Activated T-helper 1 cell treated with Interleukin-2 at 50 U/mL for 16 hours (primary cell): ENCODE measurements at places on chromosomes 1 and 21.

GRCh38 chr21:39690454-39690853 lies 54.5 kb upstream of the IGSF5 start:
- DNase-seq = no peak

- DNase-seq = no peak
Observed at GRCh38 chr1:221832151-221832550, 90.3 kb upstream of the DUSP10 start.

DNA sequence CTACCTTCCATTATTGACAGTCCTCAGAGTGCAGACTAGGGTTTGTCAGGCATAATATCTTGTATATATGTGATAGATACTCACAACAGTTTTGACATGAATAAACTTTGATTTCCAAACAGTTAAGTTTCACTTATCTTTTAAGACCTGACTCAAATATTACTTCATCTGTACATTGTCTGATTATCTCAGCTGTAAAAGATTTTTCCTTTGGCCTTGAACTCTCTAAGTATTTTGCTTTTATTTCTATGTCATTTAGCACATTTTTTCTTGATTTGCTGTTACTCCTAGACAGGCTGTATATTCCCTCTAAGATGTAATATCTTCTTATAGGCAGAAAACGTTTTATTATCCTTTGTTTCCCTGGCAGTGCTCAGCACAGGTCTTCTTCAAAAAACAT lies 65.6 kb upstream of the DMRTA2 start:
- DNase-seq = no peak

DNA sequence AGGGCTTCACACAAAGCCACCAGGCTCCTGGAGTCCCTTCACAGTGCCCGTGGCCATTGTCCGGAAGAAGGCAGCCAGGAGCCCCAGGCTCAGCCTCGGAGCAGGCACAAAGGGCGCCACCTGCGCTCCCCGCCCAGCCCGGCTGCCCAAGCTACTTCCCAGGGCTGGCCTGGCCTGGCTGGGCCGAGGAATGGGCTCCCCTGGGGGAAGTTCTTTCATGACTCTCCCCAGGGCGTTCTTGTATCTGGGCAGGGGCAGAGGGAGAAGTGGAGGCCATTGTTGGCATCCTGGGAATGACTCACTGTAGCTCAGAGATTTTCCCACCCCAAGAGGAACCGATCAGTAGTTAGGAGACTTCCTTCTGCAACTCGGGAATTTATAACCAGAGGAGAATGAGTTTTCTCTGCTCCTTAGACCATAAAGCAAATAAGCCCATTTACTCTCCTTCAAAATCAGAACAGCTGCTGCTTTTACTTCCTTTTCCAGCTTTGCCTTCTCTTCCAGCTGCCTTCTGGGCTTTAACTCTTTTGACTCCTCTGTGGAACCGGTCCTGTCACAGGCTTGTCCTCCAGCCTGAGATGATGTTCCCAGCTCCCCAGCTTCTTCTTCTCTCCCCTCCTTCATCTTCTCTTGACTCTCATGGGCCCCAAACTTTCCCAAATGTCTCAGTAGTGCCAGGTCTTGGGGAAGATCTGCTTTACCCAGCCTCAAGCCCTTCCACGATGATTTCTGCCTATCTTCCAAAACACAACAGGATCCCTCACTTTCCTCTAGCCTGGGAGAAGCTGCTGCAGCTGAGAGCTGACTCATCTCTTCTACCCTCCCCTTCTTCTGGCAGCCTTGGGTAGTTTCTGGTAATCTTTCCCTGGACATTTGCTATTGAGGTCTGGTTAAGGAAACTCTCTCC lies 118.7 kb upstream of the CD34 start:
- DNase-seq = no peak

DNA sequence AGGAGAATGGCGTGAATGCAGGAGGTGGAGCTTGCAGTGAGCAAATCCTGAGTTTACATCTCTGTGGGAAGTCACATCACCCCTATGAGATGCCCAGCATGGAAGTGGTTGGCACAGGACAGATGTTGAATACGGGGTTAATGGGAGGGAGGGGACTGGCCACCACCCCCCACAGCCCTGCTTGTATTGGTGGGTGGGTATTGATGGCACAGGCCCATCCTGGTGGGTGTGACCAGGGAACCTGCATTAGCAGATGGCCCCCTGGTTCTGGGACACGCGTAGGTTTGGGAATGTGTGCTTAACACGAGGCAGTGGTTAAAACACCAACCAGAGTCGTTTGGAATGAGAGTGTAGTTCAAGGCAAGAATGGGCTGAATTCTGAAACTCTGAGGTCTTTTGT lies 117.9 kb downstream of the PRDM2 start:
- DNase-seq = no peak

- no peak for DNase-seq
Observed at GRCh38 chr1:21192284-21192683, 15.6 kb upstream of the EIF4G3 start.

- no peak for DNase-seq
Observed at GRCh38 chr1:147099192-147099591, 73.1 kb downstream of the PRKAB2 start.

- no peak for DNase-seq
Observed at GRCh38 chr1:64705591-64705990, 39.3 kb upstream of the RAVER2 start.

- DNase-seq = no peak
Observed at GRCh38 chr1:15915991-15916390, 59.9 kb downstream of the ZBTB17 start.

GRCh38 chr1:11787804-11788436 lies 17.8 kb downstream of the MTHFR start:
- no peak for DNase-seq
